ENCODE measurements at places on chromosomes 2 and 18.
A peak's percentile ranks its signal among the peaks of the same experiment; 100 is the strongest.

- no peak for DNase-seq
These were observed 16.1 kb downstream of the KCNS3 start for GRCh38 chr2:17894556-17894955.

DNA sequence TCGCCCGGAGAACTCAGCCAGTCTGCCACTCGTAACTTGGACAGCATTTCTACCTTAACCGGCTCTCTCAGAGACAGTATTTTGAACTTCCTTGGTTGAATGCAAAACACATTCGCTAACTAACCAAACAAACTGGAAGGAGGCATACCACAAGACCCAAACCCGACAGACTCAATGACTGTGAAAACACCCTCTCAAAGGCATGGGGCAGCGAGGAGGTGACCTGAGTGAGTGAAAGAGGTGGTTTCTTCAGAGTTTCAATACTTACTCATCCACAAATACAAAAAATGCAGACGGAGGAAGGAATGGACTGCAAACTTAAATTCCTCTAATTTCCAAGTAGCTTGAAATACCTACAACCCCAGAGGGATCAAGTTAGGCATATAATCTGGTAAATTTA, 132.9 kb downstream of the GAREM1 start:
- no peak for DNase-seq

DNA sequence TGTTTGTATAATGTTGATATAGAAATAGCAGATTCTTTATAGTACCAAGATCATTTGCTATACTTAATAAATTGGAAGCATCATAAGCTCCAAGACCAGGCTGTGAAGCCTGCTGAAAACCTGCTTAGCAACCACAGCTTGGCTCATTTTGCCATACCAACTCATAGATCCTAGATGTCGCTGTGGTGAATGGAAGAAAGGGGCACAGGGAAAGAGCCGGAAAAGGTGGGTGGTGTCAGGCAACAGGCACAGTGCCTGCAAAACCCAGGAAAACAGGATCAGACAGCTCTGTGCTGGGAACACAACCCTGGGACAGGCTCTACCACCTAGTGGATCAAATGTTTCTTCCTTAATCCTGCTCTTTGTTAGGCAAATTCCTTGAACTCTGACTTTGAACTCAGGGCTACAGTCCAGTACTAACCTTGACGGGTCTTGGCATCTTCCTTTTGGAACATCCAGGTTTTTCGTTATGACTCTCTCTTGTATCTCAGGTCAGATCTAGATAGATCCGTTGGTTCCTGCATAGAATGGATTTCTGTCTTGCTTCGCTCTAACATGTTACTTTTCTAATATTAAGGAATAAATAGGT, 31.6 kb downstream of the TWSG1 start:
- DNase-seq: no peak

DNA sequence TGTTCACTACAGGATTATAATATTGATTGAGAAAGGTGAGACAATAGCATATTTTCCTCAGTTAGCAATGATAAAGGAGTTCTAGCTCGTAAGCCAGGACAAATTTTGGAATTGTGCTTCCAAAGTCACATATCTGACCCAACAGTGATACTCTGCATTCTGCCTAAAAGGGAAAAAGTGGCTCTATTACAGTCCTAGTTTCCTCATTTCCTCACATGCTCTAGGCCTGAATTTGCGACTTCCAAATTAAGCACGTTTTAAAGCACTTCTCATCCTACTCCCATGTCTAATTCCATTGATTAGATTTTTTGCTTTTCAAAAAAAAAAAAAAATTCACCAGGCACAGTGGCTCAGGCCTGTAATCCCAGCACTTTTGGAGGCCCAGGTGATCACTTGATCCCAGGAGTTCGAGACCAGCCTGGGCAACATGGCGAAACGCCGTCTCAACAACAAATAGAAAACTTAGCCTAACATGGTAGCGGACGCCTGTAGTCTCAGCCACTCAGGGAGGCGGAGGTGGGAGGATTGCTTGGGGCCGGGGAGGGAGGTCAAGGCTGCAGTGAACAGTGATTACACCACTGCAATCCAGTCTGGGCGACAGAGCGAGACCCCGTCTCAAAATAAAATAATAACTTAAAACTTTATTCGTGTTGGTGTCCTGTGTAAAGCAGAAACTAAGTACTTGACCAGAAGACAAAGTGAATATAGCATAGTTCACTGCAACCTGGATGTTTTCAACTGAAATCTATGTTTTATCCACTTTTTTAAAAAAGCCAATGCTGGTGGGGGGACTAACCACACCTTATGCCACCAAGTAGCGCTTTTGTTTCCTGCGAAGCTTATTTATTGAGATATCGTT, 1.5 kb downstream of the ESCO1 start:
- DNase-seq: no peak

- no peak for DNase-seq
These were observed 382.7 kb downstream of the HRH4 start for GRCh38 chr18:24843123-24843522.

- DNase-seq: no peak
These were observed 56.8 kb downstream of the SH3BP4 start for GRCh38 chr2:235008584-235009044.

- DNase-seq: no peak
These were observed 510.3 kb upstream of the LINC00305 start for GRCh38 chr18:64659196-64659595.

GRCh38 chr2:49832555-49832954, 678.2 kb upstream of the FSHR start:
- DNase-seq: no peak

DNA sequence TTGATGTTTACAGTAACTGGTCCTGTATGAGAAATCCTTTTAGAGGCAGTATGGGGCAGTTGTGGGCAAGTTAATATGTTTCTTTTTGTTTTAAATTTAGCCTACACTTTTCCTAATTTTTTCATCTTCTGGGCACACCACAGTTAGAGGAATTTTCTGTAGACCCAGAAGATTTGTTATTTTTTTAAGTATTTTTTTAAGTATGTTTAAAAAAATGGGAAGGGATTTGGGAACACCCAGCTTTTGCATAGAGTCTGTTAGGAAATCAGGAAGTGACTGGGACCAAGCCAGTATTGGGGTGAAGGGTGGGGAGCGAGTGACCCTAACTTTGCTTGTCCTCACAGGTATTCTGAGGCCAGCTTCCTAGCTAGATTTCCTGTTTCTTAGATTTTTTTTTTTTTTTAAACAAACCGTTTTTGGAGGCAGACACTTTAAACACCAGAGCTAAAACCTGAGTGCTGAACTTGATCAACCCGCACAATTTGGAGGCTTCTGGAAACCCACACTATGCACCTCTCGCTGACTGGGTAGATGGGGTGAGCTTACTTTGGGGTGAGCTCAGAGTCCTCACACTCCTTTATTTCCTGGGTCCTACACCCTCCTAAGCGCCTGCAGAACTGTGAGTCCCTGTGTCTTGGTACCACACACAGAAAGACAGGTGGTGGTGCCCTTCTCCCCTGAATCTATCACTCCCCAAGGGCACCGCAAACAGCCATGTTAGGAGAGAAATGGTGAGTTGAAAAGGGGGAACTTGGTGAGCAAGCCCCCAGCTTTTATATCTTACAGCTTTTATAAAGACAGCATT, 5.2 kb downstream of the GATA6 start:
- DNase-seq: no peak

DNA sequence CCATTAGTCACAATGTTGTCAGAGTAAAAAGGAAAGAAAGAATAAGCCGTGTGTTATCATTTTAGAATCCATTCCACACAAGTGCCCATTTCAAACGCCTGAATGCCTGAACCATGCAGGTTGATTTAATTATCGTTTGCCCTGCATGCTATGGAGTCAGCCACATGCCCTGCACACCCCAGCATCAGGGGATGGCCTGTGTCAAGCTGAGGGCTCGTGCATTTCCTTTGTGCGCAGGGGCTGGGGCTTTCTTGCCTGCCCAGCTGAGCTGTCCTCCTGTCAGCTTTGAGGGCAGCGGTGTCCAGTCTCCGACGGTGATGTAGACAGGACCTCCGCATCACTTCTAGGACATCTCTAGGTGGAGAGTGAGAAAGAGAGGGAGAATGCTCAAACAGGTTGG, 200.4 kb downstream of the TSN start:
- DNase-seq: no peak

- DNase-seq: peak; percentile 67
These were observed 7.7 kb downstream of the LPIN1 start for GRCh38 chr2:11753886-11754699.

DNA sequence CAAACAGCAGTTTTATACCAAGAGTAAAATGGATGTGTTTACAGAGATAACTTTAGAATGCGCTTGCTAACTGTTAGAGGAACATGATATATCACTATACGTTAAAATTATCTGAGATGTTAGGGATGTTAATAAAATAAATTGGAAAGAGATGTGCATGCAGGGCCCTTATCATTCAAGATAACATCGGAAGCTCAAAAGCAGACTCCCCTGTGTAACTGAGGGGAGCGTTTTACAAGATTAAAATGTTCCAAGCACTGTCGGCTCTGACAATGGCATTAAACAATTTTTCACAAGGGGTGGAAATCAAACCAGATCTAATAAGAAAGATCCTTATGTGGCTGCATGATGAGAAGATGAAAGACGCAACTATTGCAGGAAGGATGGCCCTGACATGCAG, 53.3 kb upstream of the DCC start:
- DNase-seq: no peak

- DNase-seq: no peak
These were observed 103.2 kb downstream of the SLC8A1 start for GRCh38 chr2:40348665-40349064.

- no peak for DNase-seq
These were observed 57.7 kb downstream of the MRPL35 start for GRCh38 chr2:86256982-86257381.

- no peak for DNase-seq
These were observed 294.1 kb downstream of the SOCS6 start for GRCh38 chr18:70582981-70583380.

All from T-helper 22 cell (primary cell).